Stimulated activated CD8-positive, alpha-beta memory T cell treated with anti-CD3 and anti-CD28 coated beads, Interleukin-4, amount 100 ng/mL, for 4 hours (primary cell): ENCODE measurements at places on chromosomes 4 and X.

DNA sequence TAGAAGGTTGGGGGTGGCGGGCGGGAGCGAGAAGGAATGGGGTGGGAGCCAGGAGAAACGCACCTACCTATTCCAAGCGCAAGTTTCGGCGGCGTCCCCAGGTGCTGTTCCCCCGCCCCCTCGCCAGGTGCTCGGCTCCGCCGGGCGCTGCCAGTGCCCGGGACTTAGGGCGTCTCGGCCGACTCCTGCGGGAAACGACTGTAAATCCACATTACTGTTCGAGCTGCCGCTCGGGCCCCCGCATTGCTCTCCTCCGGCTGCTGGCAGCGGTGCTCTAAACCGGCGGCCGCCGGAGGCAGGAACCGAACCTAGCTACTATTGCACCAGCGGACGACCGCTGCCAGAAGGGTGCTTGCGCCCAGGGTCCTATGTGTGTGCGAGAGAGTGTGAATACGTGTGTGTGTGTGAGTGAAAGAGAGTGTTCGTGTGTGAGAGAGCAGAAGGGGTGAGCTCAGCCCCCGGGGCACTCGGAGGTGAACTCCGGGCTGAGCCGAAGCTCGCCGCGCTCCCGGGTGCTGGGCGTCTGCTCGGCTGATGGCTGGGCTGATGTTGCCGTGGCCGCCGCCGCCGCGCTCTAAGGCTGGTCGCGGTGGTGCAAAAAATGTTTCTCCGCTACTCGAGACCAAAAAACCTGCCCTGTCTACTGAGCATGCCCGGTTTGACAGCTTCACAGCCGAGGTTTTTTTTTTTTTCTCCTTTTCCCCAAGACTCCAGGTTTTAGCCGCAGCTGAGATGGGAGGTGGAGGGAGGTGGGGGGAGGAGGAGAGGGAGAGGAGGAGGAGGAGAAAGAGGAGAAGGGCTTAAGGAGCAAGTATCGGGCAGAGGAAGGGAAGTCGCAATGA lies 115.7 kb upstream of the TEX13C start:
- no peak for DNase-seq

DNA sequence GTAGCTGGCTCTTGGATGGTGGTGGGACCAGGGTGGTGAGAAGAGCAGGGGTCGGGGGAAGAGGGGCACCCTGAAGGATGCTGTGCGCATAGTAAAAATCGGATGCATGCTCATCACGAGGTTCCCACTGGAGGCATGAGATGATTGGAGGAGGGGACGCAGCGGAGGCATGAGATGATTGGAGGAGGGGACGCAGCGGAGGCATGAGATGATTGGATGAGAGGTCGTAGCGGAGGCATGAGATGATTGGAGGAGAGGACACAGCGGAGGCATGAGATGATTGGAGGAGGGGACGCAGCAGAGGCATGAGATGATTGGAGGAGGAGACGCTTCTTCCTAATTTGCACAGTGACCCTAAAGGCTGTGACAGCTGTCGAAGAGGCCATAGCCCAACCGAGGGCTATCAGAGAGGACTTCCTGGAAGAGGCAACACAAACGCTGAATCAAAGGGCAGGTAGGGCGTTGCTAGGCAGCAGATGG lies 106.7 kb downstream of the ADRA2C start:
- DNase-seq, result no peak

DNA sequence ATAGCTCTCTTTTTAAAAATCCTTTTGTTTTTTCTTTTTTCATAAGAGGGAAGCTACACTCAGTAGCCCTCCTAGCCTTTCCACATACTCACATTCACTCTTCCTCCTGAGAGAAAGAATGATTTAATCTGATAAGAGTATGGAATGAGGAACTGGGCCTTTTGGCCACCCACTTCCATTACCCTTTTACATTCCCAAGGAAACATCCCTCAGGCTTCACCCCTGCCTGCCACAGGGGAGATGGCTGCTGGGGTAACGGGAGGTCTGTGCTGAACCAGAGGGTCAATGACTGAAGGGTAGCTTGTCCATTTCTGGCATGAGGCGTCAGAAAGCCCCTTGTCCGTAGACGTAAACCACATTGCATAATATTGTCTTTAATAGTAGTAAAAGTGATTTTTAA lies 67.2 kb upstream of the CCSER1 start:
- DNase-seq, result no peak

GRCh38 chr4:148346657-148347056 lies 95.6 kb downstream of the NR3C2 start:
- DNase-seq, result no peak
